Cardiac muscle cell (in vitro differentiated cells and primary cell): ENCODE measurements at places on chromosomes 7 and 10. TPM values are rescaled to one million over a fixed set of nuclear protein-coding genes. Genes with fewer than 3 reads are reported as not detected.

DNA sequence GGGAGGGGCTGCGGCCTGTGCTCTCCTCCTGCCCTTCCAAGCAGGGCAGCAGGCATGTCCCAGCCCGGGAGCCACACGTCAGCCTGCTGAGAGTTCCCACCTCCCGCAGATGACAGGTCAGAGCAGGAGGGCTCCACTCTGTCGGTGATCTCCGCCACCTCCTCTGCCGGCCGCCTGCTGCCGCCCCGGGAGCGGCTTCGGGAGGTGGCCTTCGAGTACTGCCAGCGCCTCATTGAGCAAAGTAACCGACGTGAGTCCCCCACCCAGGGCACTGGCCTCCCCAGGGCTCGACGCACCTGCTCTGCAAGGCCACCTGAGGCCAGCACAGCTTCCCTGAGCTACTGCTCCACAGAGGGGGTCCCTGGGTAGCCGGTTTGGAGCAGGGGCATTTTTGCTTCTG, 9.4 kb downstream of the AP5Z1 start:
- DNase-seq: peak; percentile 78

PRSS2 gene
- polyA plus RNA-seq: not detected in 2 replicates

DNA sequence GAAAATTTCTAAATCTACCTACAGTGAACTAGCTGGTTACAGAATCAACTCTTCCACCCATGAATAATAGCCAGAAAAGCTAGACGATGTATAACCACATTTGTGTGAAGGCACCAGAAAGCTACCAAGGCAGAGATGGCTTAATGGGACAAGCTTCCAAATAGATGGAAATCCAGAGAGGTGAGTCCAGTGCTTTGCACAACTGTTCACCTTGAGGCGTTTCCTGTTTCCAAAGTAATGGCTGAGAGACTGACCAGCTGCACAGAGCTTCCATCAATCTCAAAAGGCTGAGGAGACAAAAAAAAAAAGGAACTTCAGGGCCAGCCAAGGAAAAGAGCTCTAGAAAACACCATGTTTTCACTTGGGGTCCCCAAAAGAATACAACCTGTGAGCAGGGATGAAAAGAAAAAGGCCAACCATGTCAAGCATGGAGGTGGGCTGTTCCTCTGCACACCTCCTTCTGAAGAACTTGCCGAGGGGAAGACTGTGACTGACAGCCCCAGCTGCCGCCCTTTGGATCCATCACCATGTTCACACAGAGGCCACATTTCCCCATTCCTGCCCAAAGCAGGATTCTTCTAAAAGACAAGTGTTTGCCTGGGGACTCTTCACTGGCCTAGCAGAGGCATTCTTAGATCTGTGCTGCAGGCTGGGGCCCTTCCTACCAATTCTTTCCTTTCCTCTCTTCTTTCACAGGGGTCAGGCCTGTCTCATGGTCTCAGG, 72.9 kb downstream of the ARHGAP21 start:
- DNase-seq: no peak

DNA sequence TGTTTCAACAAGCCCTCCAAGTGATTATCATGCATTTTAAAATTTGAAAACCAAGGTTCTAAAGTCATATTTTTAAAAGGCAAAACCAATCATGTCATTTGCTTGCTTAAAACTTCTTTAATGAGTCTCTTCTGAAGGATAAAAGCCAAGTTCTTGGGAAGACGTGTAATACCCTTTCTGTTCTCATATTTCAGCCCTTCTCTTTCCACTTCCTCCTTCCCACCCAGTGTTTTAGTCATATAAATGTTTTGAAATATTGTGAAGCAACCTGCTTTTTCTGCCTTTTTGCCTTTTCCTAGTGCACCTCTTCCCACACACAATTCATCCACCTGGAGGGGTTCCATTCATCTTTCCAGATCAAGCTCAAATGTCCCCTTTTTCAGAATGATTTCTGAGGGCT, 211.1 kb upstream of the LRRTM3 start:
- no peak for DNase-seq

DNA sequence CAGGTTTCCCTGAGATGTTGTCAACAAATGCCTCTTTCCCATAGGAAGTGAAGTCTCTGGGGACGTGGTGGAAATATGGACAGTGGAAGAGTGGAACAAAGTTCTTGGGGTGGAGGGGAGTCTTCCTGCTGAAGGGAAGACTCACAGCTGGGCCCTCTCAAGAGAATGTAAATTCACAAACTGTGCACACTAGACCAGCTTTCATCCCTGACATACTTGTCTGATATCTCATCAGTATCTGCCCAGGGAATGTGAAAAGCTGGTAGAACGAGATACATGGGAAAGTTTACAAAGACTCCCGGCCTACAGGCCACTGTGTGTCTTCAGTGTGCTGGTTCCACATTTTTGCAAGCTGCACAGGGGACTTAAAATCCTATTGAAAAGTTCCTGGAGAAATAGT, 16.7 kb upstream of the CCDC3 start:
- DNase-seq: no peak

MNX1 gene
- polyA plus RNA-seq: 0.31 and 0.35 TPM in 2 replicates

GRCh38 chr10:57657164-57657765, 610.4 kb downstream of the IPMK start:
- DNase-seq: peak; percentile 78

GRCh38 chr10:118036281-118036875, 10.4 kb downstream of the RAB11FIP2 start:
- DNase-seq: peak; percentile 62

GRCh38 chr7:137026176-137026500, 157.7 kb downstream of the CHRM2 start:
- no peak for DNase-seq

GRCh38 chr7:111080495-111081105, 10.3 kb upstream of the LRRN3 start:
- DNase-seq: no peak

DNA sequence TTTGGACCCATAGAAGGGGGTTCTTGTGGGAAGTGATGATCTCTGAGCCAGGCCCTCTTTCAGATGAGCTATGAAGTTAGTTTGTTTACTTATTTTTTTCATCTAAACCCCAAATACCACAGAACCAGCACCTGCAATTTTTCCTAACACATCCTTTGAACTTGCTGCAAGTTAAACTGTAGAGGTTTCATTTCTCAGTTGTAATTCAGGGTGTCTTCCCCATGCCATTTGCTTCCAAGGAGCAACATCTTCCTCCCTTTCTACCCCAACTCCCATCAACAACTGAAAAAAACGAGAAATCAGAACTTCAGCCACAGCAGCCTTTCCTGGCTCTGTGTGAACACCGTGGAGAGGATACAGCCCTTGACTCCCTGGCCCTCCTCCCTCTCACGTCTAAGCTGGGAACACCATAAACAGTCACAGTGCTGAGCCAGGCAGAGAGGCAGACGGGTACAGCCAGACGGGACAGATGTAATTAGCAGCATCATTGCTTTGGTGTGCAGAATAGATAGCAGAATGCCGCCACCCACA, 63.6 kb downstream of the RGS10 start:
- no peak for DNase-seq

DNA sequence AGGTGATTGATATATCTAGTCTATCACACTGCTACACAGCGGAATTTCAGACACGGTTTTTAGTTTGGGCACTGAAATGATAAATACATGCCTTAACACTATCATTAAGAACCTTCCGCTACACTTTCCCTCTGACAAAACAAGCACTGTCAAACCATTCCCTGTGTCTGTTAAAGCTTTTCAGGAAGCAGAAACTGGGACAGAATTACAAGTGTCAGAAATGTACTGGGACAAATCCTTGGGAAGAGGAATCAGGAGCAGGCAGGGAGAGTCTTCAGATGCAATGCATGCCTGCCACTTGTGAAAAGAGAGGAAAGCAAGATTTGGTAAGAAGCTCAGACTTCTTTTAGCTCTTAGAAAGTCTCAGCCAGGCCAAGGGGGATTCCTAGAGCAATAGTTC, 196.8 kb upstream of the PTPRZ1 start:
- DNase-seq: no peak

DNA sequence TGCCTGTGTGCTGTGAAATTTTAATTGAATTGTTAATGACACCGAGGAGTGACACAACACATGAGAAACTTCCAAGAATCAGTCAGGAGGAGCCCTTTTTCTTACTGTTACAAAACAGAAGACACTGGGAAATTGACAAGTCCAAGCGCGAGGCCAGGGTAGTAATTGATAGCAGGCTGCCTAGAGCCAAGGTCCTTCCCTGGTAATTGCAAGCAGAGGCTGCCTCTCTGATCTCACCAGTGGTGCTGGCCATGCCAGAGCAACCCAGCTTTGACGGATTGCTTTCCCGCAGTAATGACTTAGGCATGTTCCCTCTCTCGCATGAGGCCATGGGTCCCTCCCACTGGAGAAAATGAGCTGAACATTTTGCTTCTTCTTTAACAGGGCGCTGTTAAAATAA, 111.5 kb downstream of the LRMDA start:
- DNase-seq: no peak

GRCh38 chr10:98253499-98253898, 14.5 kb downstream of the LOXL4 start:
- no peak for DNase-seq

- no peak for DNase-seq
Observed at GRCh38 chr10:971613-972012, 16.6 kb upstream of the GTPBP4 start.

GRCh38 chr7:78563191-78563590, 764.6 kb downstream of the PHTF2 start:
- DNase-seq: no peak

DNA sequence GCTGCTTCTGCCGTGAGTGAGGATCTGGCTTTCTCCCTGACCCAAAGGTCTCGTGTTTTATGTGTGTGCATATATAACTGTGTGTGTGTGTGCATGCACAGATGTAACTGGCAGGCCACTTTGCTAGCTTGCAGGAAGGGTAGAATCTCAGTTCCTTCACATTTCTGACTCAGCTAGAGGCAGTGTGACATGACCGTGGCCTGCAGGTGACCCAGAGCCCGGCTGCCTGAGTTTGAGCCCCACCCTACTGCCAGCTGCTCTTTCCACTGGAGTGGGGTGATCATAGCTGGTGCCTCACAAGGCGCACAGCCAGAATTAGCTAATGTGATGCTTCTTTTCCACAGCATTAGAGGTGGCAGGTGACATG, 9.3 kb upstream of the MYL7 start:
- no peak for DNase-seq
